ENCODE measurements at places on chromosomes 7 and 10.

DNA sequence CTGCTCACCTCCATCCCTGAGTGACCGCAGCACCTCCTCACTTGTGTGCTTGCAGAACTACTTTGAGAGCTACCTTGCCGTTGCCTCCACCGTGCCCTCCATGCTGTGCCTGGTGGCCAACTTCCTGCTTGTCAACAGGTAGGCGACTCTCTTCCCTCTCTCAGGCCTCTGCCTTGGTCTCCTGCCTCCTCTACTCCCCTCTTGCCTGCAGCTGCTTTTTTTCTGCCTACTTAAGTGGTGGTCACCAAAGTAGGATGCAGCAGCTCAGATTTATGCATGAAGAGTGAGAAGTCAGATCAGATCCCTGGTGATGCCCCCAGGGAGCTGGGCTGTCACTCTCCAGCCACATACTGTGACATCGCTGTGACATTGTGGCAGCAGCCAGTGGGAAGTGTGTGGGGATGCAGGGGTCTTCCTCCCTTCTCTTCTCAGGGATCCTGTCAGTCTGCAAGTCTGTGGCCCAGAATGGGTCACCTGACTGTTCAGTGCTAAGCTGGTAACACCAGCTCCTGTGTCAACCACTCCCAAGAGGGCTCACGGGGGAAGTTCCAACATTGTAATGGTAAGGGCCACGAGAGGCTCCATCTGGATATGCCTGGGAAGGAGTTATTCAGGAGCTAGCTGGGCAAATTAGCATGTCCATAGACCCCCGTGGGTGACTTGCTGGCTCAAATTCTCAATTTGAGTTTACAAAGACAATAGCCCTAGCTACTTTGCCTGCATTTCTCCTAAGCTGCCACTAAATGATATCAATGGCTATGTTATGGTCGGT, 25.3 kb downstream of the SLC29A3 start:
- DNase-seq = no peak

GRCh38 chr7:66082886-66083415, 7.3 kb downstream of the ASL start:
- DNase-seq = no peak

DNA sequence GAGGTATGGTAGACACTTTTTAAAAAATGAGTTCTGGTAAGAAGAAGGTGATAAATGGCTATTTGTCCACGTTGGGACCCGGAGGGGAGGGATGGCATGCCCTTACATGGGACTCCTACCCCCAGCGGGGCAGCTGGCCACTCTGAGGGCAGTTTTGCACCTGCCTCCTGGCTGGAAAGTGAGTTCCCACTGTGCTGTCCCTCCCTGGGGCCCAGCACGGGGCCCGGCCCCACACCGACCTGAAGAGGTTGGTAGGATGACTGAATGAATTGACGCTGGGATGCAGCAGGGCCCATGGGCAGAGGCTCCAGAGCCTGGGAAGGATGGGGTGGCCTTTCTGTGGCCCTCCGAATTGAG, 601 bp upstream of the AEBP1 start:
- no peak for DNase-seq

DNA sequence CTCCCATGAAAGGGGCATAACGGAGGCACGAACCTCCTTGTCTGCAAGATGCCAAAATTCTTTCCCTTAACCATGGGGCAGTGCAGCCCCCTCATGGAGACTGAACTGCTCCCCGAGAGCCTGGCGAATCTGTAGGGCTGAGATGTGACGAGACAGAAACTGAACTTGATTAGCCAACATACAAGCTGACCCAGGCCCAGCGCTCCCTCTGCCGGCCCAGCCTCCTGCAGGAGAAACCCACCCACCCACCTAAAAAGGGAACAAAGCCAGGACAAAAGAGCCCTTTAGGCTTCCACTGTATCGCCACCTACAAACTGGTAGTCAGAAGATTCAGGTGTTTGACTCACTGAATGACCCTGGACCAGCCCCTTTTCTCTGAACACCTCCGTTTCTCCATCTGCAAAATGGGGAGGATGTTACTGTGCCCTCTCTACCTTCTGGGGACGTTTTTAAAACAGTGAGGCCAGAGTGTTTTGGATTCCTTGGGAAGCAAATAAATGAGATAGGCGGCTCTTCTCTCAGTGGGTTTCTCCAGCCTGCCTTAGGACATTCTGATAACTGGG, 58.4 kb downstream of the C10orf105 start:
- no peak for DNase-seq

DNA sequence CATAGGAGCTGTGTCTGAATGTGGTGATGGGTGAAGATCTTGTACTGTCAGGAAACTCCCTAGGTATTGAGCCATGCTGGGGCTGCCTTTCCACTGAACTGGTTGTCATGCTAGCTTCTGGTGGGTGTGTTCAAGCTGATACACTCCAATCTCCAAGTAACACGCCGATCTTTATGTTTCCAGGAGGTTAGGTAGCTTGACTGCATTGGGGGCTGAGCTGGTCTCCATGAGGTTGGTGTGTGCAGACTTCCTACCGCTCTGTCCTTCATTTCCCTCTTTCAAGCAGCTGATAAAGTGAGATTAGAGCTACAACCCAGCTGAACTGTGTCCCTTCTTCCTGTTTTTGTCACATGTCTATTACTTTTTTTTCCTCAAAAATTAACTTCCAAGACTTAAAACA, 265.5 kb downstream of the ANKRD30A start:
- no peak for DNase-seq

GRCh38 chr10:88216976-88217375, 353.6 kb downstream of the PTEN start:
- peak; percentile 18 for DNase-seq

DNA sequence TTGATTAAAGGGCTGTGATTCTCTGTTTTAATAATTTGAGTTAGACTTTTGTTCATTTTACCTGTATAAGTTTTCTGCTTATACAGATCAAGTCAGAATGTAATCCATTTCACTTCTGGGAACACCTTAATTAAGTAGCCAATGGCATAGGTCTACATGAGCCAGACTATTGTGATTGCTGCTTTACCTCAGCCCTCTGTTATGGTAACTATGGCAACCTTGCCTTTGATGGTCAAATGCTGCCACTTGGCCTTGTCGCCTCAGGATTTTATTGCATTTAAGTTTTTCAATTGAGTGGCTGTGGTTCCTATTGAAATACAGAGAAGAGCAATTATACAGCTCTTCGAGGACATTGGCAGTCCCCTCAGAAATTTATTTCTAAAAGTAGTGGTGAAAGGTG, 64.3 kb upstream of the TMEM106B start:
- DNase-seq = no peak

- DNase-seq = no peak
Measured at GRCh38 chr10:127158662-127159061, 37.7 kb downstream of the INSYN2A start.

GRCh38 chr10:88039496-88040200, 176.2 kb downstream of the PTEN start:
- DNase-seq = no peak

GRCh38 chr7:15586266-15586665, 24.5 kb upstream of the AGMO start:
- no peak for DNase-seq

DNA sequence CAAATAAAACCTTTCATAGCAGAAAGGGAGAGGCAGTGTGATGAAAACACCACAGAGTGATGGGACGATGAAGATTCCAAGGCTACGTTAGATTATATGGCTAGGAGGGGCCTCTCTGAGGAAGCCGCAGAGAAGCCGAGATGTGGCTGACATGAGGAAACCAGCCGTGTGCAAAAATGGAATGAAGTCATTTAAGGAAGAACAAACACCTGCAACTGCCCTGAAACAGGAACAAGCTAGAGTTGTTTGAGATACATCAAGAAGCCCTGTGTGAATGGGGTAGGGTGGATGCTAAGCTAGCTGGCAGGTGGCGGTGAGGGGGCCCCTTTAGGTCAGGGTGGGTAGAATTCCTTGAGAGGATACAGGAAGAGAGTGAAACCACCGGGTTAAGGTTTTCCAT, 129.5 kb downstream of the KLF6 start:
- DNase-seq = no peak

GRCh38 chr7:25863005-25863728, 288.8 kb upstream of the NFE2L3 start:
- DNase-seq = no peak

GRCh38 chr7:143314127-143314526, 1.8 kb upstream of the CLCN1 start:
- DNase-seq = no peak

DNA sequence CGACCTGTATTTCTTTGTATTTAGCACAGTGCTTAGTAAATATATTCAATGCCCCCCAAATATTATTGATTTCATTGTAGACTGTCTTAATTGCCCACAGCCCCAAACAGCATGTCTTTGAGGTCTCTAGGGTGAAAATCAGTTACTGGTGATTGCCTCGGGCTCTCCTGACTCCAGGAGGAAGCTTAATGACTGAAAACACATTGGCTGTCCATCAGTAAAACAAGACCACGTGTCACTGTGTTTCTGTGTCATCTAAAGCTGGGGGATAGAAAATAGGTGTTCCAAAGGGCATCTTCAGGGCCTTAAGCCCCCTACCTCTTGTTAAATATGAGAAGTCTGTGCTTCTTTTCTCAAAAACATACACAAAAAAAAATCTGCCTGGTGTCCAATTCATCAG, 67.9 kb downstream of the CACNA2D1 start:
- no peak for DNase-seq

DNA sequence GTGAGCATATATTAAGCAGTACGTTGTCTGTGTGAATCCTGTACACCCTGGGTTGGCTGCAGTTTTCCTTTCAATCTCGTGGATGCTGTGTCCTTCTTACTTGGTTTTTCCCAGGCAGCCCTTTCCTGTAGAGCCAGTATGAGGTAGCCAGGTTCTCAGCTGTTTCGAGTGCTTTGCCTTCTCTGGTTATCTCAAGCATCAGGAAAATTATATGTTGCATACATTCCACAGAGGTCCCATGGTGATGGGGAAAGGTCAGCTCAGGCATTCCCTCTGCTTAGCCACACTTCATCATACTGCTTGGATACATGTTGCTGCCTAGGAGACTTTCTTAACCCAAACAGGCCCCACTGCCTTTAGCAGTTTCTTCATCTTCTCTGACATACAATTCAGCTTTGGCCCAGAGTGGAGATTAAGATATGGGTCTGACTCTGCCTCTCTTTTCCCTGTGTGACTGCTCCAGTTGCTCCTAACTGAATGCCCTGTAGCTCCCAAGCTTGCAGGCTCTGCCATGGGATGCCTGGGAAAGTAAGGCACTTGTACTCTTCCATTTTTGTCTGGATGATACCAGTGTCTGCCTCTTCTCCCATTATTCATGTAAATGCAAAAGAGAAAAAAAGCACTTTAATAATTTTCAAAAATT, 11.3 kb downstream of the GNAI1 start:
- no peak for DNase-seq

DNA sequence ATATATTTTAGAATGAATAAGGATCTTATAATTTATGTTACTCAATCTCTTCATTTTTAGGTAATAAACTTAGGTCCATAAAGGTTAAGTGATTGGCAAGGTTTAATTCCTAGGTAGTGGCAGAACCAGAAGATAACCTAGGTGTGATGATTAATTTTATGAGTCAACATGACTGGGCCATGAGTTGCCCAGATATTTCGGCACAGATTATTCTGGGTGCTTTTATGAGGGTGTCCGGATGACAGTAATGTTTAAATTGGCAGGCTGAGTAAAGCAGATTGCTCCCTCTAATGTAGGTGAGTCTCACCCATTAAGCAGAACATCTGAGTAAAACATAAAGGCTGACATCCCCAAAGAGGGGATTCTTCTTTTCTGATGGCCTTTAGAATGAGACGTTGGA, 1349.3 kb upstream of the CELF2 start:
- no peak for DNase-seq

DNA sequence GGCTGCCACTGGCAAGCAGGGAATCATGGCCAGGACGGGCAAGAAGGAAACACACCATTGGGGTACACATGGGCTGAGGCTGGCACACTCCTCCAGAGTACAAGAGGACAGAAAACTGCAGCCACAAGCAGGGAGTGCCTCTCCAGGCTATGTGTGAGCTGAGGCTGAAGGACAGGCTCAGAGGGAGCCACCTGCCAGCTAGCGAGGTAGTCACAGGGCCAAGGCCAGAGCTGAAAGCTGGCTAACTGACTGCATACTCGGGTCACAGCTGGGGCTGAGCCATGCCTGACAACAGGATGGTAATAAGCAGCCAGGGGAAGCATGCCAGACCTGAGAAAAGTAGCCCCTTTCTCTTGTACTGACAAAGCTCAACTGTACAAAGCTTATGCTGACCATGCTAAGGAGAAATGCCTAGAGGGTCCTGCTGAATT, 52.0 kb downstream of the KIF5B start:
- DNase-seq = no peak

DNA sequence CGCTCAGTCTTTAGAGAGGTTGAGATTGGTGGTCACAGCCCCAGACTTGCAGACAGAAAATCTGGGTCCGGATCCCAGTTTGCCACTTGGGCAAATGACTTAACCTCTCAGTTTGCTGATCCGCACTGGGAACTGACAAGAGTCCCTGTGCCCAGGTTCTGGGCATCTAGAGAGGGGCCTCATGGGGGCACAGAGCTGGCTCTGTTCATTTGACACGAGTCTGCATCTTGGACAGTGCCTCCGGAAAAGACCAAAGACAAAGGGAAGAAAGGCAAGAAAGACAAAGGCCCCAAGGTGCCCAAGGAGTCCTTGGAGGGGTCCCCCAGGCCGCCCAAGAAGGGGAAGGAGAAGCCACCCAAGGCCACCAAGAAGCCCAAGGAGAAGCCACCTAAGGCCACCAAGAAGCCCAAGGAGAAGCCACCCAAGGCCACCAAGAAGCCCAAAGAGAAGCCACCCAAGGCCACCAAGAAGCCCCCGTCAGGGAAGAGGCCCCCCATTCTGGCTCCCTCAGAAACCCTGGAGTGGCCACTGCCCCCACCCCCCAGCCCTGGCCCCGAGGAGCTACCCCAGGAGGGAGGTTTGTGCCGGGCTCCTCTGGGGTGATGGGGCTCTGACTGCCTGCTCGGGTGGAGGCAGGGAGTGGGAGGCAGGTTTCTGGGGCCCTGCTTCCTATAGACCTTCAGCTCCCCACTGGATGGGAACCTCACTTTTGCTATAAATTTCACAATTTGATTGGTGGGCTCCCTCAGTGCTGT, 2.3 kb downstream of the AEBP1 start:
- DNase-seq = no peak
